GM13977 (cell line): ENCODE measurements at places on chromosomes 12 and 14.

GRCh38 chr12:24398605-24399004 is 449.1 kb upstream of the SOX5 start:
- DNase-seq, result no peak

- DNase-seq, result no peak
Observed at GRCh38 chr14:56122301-56122700, 4.1 kb downstream of the PELI2 start.

GRCh38 chr12:39032034-39032433 is 126.6 kb upstream of the CPNE8 start:
- no peak for DNase-seq

DNA sequence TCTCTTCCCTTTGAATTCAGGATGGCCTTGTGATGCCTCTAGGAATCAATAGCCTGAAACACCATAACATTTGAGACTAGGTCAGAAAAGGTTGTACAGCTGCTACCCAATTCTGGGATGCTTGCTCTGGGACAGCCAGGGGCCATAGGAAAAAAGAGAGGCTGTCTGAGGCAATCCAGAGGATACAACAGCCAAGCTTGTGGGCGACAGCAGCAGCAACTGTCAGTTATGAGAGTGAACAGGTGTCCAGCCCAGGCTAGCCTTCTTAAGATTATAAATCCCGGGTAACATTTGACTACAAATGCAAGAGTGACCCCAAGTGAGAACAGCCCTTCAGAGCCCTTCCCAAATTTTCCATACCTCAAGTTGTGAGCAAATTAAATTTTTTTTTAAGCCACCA is 11.1 kb downstream of the DCN start:
- DNase-seq, result no peak

DNA sequence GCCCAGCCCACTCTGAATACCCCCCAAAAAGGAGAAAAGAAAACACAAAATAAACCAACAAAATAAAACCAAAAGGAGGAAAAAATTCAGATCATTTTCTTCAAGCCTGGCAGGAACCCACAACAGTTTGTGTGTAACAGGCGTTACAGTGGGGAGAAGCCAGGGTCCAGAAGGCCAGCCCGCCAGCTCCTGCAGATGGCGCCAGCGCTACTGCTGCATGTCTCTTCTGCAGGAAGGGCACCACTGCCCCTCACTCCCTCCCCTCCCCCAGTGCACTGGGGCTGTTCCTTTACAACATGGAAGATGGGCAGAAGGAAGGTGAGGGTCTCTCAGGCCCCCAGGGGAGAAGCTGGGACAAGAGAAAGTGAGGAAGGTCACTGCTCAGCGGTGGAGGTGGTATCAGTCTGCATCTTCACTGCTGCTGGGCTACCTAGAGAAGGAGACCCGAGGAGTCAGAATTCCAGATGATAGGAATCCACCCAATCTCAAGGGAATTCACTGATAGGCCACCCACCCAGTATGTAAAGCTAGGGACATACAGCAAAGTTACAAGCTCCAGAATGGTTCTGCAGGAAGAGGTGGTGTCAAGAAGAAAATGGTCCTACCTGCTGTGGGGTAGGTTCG is 2.3 kb upstream of the NOP2 start:
- DNase-seq, result peak; percentile 52

GRCh38 chr14:43687921-43688320 is 819.2 kb downstream of the FSCB start:
- DNase-seq, result no peak

GRCh38 chr14:21734457-21735074 is 60.9 kb upstream of the OR4E1 start:
- DNase-seq, result peak; percentile 33

DNA sequence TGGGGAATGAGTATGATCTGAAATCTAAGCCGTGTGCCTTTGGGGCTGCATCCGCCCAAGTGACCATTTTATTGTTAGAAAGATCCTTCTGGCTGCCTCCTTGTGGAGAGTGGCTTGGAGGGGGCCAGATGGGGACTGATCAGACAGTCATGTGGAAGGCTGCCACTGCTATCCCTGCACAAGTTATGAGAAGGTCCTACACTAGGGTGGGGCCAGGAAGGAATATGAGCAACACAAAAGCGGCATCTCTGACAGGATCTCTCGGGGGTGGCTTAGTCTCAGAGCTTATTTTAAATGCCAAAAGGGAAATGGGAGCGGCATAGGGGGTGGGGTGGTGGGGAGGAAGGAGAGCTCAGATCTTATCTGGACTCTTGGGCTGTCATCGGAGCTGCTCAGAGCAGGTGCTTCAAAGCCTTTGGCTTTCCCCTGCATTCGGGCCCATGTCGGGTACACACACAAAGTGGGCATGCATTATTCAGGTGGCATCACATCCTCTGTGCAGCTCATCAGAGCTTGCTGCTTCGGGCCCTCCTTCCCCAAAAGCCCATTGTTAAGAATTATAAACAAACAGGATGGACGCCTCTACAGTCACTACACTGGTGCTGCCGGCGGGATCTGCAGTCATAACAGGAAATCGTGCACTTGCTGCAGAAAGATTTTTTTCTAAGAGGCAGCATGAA is 805.4 kb downstream of the VRK1 start:
- DNase-seq, result no peak

DNA sequence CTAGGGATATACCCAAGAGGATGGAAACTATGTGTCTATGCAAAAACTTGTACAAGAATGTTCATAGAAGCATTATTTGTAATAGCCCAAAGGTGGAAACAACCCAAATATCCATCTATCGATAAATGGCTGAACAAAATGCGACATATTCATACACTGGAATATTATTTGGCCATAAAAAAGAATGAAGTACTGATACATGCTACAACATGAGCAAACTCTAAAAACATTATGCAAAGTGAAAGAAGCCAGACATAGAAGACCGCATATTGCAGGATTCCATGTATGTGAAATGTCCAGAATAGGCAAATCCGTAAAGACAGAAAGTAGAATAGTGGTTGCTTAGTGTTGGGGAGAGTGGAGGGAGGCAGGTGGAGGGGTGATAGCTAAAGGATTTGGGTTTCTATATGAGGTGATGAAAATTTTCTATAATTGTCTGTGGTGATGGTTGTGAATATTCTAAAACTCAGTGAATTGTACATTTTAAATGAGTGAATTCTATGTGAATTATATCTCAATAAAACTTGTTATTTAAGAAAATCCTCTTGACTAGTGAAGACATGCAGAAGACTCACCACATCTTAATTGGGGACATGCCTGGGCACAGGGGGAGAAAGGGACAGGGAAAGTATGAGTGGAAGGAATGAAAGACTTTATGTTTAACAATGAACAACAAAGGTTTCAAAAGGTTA is 29.8 kb upstream of the SELPLG start:
- DNase-seq, result no peak

- no peak for DNase-seq
Observed at GRCh38 chr12:71441836-71442566, 2.4 kb downstream of the LGR5 start.

DNA sequence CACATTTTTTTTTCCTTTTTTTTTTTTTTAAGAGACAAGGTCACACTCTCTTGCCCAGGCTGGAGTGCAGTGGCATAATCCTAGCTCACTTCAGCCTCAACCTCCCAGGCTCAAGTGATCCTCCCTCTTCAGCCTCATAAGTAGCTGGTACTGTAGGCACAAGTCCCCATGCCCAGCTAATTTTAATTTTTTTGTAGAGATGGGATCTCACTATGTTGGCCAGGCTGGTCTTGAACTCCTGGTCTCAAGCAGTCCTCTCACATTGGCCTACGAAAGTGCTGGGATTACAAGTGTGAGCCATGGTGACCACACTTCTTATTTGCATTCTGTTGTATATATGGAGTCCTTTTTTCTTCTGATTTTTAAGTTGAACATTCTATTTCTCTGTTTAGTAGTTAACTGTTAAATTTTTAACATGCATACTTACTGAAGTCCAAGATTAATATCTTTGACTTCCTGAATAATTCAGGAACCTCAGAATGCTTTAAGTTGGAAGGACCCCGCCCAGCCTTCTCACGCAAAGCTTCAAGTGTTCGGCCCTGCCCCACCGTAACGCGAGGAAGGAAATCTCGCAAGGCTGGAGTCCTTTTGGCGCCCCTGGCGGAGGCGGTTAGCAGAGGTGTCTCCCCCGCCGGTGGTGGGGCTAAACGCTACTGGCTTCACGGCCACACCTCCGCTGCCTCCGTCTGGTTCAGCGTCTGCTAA is 21.6 kb downstream of the SPATS2 start:
- DNase-seq, result no peak

GRCh38 chr12:120586206-120586605 is 5.0 kb upstream of the POP5 start:
- DNase-seq, result no peak

- no peak for DNase-seq
Observed at GRCh38 chr12:6373022-6373787, 2.2 kb downstream of the SCNN1A start.

DNA sequence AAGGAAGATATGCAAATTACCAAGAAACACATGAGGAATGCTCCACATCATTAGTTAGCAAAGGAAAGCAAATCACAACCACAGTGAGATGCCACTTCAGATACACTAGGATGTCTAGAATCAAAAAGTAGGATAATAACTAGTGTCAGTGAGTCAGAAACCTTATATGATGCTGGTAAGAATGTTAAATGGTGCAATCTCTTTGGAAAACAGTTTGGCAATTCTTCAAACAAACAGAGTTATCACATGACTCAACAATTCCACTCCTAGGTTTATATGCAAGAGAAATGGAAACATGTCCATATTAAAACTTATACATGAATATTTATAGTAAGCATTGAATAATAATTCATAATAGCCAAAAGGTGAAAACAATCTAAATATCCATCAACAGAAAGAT is 220.9 kb downstream of the FOXG1 start:
- no peak for DNase-seq

- no peak for DNase-seq
Observed at GRCh38 chr12:105574056-105574715, 243.7 kb downstream of the C12orf75 start.

GRCh38 chr12:55037351-55037987 is 17.7 kb downstream of the NEUROD4 start:
- DNase-seq, result no peak

DNA sequence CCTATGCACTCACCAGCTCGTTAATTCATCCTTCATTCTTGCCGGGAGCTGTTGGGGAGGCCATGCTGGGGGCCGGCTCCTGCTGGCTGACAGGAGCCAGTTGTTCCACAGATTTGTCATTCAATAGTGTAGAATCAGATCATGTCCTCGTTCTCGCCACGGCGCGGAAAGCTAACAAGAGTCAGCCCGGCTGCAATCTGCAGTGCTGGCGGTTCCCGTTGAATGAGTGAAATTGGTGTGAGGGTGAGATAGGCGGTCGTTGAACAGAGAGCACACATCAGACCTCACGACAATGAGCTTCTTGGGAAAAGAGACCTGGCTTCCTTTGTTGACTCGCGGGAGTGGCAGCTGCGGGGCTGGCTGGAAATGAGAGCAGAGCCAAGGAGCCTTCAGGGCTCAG is 57.5 kb downstream of the KIF26A start:
- DNase-seq, result no peak

DNA sequence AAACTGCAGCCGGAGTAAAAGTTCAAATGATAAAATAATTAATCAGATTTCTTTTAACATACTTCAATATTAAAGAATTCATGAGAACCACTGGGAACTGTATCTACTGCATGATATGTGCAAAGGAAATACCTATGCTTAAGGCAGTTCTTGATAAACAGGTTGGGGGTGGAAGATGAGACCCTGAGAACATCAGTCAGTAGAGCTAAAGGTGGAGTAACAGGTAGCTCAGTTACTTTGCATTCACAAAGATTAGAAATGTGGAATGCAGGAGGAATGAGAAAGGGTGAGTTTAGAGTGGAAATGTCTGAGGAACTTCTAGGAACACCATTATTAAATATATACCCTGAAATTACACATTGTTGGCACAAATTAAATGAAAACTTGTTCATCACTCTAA is 78.6 kb downstream of the COX16 start:
- DNase-seq, result no peak

- no peak for DNase-seq
Observed at GRCh38 chr14:24237463-24237955, 4.8 kb downstream of the GMPR2 start.

DNA sequence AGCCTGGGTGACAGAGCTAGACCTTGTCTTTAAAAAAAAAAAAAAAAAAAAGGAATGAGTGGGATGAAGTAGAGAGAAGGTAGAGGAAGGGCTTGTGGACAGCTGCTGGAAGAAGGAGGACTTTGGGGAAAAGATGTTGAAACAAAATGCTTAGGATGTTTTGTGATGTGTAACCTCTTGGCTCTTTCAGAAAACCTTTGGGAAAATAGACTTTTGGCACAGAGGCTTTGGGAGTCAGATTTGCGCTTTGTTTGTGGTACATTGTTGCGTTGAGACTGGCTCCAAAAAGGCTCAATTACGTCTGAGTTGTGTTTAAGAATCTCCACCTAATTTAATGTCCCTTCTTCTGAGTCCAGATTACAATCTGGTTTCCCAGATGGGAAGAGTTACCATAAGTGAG is 32.9 kb upstream of the SPTLC2 start:
- DNase-seq, result no peak

DNA sequence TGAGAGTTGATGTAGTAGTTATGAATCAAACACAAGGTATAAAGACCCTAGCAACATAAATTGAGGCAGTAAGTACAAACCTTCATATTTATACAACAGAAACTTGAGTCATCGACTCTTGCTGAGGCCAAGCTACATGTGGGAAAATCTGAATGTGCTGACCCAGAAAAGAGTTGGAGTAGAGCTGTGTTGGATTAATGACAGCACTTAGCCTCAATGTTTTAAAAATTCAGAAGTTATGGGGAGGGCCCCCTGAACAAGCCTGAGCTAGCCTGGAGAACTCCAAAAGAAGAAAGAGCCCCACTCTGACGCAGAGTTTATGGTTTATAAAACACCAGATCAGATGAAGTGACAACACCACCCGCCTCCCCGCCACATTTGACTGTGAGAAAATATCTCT is 100.0 kb downstream of the DUSP6 start:
- DNase-seq, result no peak

DNA sequence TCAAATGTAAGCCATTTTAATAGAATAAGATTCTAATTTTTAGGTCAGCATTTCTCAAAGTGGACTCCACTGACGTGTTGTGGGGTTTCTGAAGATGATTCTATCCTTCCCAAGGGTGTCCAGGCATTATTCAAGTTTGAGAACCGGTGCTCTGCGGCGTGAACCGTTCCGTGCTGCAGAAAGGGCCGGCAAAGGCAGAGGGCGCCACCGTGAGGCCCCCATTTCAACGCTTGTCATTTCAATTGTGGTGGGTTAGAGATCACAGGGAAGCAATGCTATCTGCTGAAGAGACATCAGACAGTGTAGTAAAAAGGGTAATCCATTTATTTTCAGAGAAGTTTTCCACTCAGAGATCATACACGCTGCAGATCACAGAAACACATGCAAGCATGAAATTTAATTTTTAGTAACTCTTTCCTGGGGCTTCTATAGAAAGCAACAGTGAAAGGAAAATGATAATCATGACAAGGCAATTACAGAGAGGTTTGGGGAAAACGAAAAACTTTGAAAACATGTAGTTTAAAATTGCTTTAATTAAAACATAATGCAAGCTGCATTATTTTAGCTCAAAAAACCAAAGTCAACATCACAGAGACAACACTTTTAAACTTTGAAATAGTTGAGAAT is 201.7 kb downstream of the EXOC5 start:
- peak; percentile 34 for DNase-seq

- no peak for DNase-seq
Observed at GRCh38 chr12:88793096-88793495, 212.8 kb upstream of the KITLG start.

- DNase-seq, result no peak
Observed at GRCh38 chr12:70246580-70246979, 3.3 kb downstream of the CNOT2 start.

GRCh38 chr12:18139989-18140596 is 50.1 kb upstream of the RERGL start:
- peak; percentile 6 for DNase-seq
